ENCODE measurements at places on chromosomes 4 and X. TPM values are rescaled to one million over a fixed set of nuclear protein-coding genes. Genes with fewer than 3 reads are reported as not detected.

The DIAPH2 gene
- 9.3 TPM for total RNA-seq

The ARL9 gene
- total RNA-seq = 1.4 TPM

The PNMA6A gene
- 1.6 TPM for total RNA-seq

The SAP30 gene
- total RNA-seq = 22.8 TPM

The GPRIN3 gene
- total RNA-seq = not detected

The TMEM35A gene
- 1.8 TPM for total RNA-seq

The ARMCX6 gene
- total RNA-seq = 77.9 TPM

The SPACA5B gene
- total RNA-seq = not detected

The NAA11 gene
- not detected for total RNA-seq

The GLUD2 gene
- 0.31 TPM for total RNA-seq

The RHOXF1 gene
- not detected for total RNA-seq

The HDX gene
- 5.4 TPM for total RNA-seq

The GAGE1 gene
- total RNA-seq = not detected

The S100P gene
- not detected for total RNA-seq

The PTPN13 gene
- 56.0 TPM for total RNA-seq

The PNCK gene
- 5.1 TPM for total RNA-seq

Measured in osteocyte (in vitro differentiated cells).